ENCODE measurements at places on chromosomes 6 and 20.

DNA sequence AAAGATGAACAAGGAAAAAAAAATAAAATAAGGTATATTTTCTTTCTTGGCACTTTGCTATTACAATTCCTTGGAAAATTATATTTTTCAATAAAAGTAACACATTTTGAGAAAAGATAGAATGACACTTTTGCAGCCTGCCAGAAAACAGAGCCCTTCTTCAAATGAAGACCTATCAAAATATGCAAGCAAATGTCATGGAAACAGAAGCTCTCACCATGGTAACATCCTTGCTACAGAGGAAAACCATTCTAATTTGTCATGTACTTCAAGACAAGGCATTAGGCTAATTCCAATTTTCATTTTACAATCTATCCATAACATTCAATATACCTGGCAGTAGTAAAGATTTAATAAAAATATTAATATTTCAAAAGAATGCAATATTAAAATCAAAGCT lies 177.9 kb downstream of the RNGTT start:
- no peak for DNase-seq

DNA sequence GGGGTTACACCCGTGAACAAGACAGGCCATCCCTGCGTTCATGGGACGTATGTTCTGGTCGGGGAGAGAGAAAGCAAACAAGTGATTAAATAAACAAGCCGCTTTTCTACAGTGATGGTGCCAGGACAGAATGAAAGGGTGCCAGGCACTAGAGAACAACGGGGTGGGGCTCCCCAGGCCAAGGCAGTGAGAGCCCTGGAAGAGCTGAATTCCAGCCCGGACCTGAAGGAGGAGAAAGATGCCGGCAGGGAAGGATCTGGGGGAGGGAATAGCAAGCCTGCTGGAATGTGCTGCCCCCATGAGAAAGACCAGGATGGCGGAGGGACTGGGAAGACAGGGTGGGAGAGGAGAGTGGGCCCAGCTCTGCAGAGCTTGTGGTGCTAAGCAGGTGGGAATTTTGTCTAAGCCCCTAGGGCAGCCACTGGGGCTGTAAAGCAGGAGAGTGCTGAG lies 7.5 kb downstream of the SNAI1 start:
- DNase-seq = no peak

DNA sequence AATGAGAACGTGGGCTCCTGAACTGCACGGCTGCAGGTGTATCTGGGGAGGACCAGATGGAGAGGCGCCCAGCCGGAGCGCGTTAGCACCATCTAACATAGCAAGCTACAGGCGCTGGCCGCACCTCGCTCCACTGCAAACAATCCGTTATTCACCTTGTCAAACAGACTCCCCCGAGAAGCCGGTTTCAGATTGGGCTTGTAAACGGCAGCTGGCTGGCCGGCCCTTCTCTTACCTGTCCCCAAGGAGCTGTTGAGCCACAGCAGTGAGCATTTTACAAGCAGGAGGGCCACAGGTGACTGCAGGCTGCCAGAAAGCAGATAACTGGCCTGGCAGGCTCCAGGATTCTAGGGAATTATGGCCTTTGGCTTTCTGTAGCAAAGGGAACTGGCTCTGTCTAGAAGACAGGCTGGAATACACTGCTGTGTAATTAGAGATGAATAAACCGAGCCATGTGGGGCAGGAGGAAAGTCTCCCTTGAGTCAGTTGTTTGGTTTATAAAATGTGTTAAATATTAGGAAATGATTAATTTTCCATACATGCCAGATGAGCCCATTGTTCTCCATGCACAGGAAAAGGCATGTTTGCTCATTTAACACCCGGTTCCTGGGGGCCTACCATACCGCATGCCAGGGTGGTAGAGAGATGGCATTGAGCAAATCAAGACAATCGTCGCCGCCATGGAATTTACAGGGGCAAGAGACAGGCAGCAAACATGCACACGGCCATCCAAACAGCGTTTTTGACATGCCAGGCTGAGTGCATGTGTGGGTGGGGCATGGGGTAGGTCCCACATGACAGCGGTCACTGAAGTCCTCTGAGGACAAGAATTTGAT lies 159.3 kb downstream of the NFATC2 start:
- no peak for DNase-seq

DNA sequence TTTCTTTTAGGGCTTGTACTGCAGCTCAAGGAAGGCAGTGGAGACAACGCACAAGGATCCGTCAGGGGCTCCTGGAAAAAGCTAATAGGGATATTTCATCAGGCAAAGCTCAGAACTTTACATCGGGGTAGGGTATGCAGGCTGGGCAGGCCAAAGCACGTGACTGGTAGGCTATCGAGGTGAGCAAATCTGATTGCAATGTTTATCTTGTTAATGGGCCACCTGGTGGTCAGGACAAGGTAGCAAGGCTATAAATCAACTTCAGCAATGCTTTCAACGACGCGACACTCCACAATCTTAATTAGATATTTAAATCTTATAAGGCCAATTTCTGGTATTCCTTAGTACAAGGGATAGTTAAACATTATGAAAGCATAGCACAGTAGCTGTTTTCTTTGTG lies 1302.8 kb upstream of the EYS start:
- DNase-seq = no peak
